Gastroesophageal sphincter (tissue), 4 donors: ENCODE measurements at places on chromosomes 12 and 14. TPM values are rescaled to one million over a fixed set of nuclear protein-coding genes. Genes with fewer than 3 reads are reported as not detected.

The LBHD2 gene
- not detected for total RNA-seq

The KERA gene
- total RNA-seq: not detected

The NUAK1 gene
- total RNA-seq: 27.7 TPM

The RNF212B gene
- not detected for total RNA-seq

The IFI27L1 gene
- total RNA-seq: 6.6 TPM

The RND1 gene
- total RNA-seq: 1.9 TPM

The RNASE7 gene
- not detected for total RNA-seq

The RASSF8 gene
- total RNA-seq: 99.4 TPM

The EPYC gene
- not detected for total RNA-seq

The RPGRIP1 gene
- not detected for total RNA-seq

The KRT72 gene
- total RNA-seq: not detected

The BMP4 gene
- total RNA-seq: 81.2 TPM

The PPM1H gene
- total RNA-seq: 1.8 TPM

The IGFBP6 gene
- total RNA-seq: 632 TPM

The IAPP gene
- not detected for total RNA-seq

The ACOT4 gene
- total RNA-seq: 0.31 TPM

The KRT6C gene
- 17.1 TPM for total RNA-seq

The HNRNPC gene
- total RNA-seq: 492 TPM

The TAS2R42 gene
- total RNA-seq: not detected

The TESPA1 gene
- 1.2 TPM for total RNA-seq

The INHBC gene
- not detected for total RNA-seq

The EML5 gene
- total RNA-seq: 4.8 TPM

The SYCP3 gene
- total RNA-seq: not detected

The GLT8D2 gene
- 20.2 TPM for total RNA-seq

The P2RX2 gene
- 3.9 TPM for total RNA-seq

The PRB3 gene
- not detected for total RNA-seq

The NR1H4 gene
- not detected for total RNA-seq

The TCP11L2 gene
- total RNA-seq: 37.2 TPM

The GALNT9 gene
- total RNA-seq: 2.0 TPM

The DNAI7 gene
- 0.73 TPM for total RNA-seq

The CELA1 gene
- not detected for total RNA-seq

The INSM2 gene
- total RNA-seq: not detected

The KLRG1 gene
- total RNA-seq: not detected

The KCNMB4 gene
- total RNA-seq: 7.2 TPM

The KRT83 gene
- total RNA-seq: not detected

The PMCH gene
- not detected for total RNA-seq

The GALNT6 gene
- 3.5 TPM for total RNA-seq

The ACVR1B gene
- 17.9 TPM for total RNA-seq

The ZNF26 gene
- total RNA-seq: 9.4 TPM

The MFAP5 gene
- total RNA-seq: 49.3 TPM

The ABCC9 gene
- total RNA-seq: 61.8 TPM

The RD3L gene
- not detected for total RNA-seq

The TEX52 gene
- not detected for total RNA-seq

The SERPINA10 gene
- total RNA-seq: not detected

The IL31 gene
- not detected for total RNA-seq

The RHOJ gene
- total RNA-seq: 12.7 TPM

The PCED1B gene
- total RNA-seq: not detected

The SOAT2 gene
- not detected for total RNA-seq

The STX2 gene
- total RNA-seq: 77.5 TPM

The PTPN21 gene
- 26.1 TPM for total RNA-seq

The VTI1B gene
- total RNA-seq: 96.2 TPM

The CHST11 gene
- 4.3 TPM for total RNA-seq

The PELI2 gene
- 13.1 TPM for total RNA-seq

The C14orf180 gene
- 0.78 TPM for total RNA-seq

The ERP29 gene
- 37.1 TPM for total RNA-seq

The FAM90A1 gene
- not detected for total RNA-seq

The VIPAS39 gene
- total RNA-seq: 18.6 TPM

The COCH gene
- total RNA-seq: 2.3 TPM

The SDS gene
- total RNA-seq: 0.39 TPM
